Stimulated activated CD8-positive, alpha-beta memory T cell treated with anti-CD3 and anti-CD28 coated beads, Interleukin-15, amount 100 ng/mL, for 24 hours (primary cell): ENCODE measurements at places on chromosomes 3 and 15.

DNA sequence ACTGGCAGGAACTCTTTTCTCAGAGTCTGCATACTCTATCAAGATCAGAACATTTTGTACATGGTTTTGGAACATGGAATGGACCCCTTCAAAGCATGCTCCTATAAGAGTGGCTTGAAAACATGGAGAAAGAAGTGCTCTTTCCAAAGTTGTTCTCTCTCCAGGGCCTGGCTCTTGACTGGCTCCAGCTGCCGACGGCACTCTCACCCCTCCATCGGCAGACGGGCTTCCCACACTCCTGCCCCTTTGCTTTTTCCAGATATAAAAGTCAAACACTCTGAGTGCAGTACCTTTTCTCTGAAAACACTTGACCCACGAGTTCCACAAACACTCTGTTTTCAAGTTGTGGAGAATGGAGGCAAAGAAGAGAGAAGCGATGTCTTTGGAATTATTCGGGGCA is 72.5 kb upstream of the ONECUT1 start:
- no peak for DNase-seq

DNA sequence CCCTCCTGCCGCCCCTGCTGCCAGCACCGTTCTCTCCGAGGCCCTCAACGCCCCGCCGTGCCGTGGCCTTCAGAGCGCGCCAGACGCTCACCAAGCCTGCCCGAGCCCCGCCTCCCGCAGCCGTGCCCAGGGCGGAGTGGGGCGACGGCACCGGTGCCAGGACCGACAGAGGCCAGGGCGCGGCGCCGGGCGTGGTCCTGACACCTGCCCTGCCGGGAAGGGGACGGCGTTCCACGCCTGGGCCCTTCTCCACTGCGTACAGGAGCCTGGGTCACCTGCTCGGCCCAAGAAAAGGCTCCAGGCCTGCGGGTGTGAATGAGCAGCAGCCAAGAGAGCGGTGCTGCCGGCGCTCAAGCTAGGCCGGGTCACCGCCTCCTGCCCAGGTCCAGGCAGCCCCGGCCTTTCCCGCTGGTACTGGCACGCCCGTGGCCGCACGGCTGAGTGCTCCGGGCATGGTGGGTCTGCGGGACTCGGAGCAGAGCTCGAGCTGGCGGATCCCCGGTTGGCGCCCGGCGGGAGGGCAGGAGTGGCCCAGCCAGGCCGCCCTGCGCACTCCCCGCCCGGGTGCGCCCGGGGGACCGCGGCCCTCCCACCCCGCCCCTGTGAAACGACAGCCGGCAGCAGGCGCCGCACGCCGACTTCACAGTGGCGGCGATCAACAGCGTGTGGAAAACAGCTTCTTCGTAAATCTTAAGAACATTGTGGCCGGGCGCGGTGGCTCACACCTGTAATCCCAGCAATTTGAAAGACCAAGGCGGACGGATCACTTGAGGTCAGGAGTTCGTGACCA is 4.2 kb downstream of the OCA2 start:
- no peak for DNase-seq

- no peak for DNase-seq
Measured at GRCh38 chr3:133038731-133039375, 662 bp downstream of the TMEM108 start.

GRCh38 chr3:181941250-181941649 is 229.5 kb downstream of the SOX2 start:
- no peak for DNase-seq

- no peak for DNase-seq
Measured at GRCh38 chr15:39454189-39454986, 126.5 kb upstream of the THBS1 start.

- no peak for DNase-seq
Measured at GRCh38 chr3:19226479-19226878, 78.2 kb downstream of the KCNH8 start.

DNA sequence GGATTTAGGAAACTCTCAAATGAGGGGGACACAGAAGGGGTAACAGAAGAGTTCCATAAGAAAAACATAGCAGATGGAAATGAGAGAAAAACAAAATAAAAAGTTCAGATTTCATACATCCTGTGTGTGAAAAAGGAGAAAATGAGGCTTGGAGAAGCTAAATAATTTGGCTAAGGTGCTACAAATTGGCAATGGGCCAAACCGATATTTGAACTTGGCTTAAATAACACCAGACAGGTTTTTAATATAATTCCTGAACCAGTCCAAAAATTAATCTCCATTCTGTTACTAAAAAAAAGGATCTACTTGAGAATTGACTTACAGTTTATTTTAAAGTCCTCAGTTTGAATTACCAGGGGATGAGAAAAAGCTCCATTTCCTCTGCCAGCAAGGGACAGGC is 342.9 kb upstream of the DPH6 start:
- DNase-seq: no peak

GRCh38 chr15:70715840-70716485 is 47.4 kb downstream of the UACA start:
- DNase-seq: no peak

DNA sequence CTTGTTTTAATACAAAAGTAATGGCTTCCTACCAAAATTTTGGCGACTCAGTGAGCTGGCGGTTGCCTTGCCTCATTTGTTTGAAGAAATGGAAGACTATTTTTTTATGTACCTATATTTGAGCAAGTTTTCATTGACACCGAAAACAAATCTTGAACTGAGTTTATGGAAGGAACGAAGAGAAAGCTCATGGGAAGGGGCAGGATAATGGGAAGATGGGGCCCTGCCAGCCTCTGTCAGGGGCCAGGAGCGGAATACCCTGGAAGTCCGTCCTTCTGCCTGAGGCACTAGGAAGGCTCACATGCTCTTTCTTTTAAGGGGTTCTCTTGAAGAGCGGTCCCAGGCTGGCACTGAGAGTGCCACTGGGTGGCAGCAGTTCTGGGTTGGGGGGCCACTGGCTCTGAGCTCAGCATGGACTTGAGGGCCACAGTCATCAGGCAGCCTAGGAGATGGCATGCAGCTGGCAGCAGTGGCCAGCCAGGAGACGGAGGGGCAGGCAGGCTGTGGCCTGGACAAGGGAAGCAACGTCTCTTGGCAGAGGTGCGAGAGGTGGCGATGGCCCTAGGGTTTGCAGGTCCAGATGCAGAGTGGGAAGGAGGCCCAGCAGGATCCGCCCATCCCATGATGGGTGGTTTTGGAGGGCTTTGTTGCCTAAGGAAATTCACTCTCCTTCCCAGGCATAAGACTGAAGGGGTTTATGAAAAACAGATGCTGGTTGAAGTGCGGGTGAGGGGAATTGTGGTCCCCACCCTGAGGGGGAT is 41.6 kb downstream of the ISG20 start:
- no peak for DNase-seq

DNA sequence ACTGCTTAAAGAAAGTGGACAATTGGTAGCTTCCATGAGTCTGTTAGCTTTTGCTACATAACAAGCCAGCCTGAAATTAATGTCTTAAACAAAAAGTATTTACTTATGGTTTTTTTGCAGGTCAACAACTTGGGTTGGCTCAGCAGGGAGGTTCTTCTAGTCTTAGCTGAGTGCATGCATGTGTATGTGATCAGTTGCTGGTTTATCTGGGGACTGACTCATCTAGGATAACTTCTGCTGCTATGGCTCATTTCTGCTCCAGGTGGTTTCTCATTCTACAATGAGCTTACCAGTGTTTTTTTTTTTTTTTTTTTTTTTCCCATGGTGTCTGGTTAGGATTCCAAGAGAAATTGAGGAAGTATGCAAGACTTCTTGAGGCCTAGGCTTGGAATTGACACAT is 244.7 kb downstream of the NSUN3 start:
- no peak for DNase-seq

- DNase-seq: no peak
Measured at GRCh38 chr3:151580591-151580990, 119.7 kb upstream of the IGSF10 start.
